ENCODE measurements at places on chromosomes 1 and 21.

GRCh38 chr1:83970802-83971201, 28.1 kb downstream of the TTLL7 start:
- DNase-seq, result no peak

- DNase-seq, result no peak
Measured at GRCh38 chr1:25932321-25932720, 26.1 kb upstream of the STMN1 start.

DNA sequence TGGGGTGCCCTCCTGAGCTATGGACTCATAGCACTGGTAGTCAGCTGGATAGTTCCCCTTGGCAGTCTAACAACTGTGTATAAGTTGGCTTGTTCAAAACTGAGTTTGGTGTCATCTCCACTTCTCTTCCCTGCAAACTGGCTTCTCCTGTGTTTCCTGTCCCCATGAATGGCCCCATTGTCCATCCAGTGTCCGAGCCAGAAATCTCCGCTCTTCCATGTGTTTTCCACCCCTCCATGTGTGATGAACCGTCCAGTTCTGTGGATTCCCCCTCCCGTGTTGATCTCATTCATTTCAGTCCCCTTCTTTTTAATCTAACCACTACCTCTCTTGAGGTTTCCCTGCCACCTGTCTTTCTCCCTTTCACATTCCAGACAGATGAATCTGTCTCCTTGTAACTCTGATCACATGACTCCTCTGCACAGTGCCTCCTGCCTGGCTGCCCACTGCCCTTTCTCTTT, 195.7 kb downstream of the ROR1 start:
- no peak for DNase-seq

- no peak for DNase-seq
Measured at GRCh38 chr1:77407738-77408375, 126.0 kb downstream of the AK5 start.

- DNase-seq, result no peak
Measured at GRCh38 chr21:38817371-38818324, 11.9 kb downstream of the ETS2 start.

GRCh38 chr1:114585231-114585630, 3.8 kb upstream of the BCAS2 start:
- DNase-seq, result no peak

DNA sequence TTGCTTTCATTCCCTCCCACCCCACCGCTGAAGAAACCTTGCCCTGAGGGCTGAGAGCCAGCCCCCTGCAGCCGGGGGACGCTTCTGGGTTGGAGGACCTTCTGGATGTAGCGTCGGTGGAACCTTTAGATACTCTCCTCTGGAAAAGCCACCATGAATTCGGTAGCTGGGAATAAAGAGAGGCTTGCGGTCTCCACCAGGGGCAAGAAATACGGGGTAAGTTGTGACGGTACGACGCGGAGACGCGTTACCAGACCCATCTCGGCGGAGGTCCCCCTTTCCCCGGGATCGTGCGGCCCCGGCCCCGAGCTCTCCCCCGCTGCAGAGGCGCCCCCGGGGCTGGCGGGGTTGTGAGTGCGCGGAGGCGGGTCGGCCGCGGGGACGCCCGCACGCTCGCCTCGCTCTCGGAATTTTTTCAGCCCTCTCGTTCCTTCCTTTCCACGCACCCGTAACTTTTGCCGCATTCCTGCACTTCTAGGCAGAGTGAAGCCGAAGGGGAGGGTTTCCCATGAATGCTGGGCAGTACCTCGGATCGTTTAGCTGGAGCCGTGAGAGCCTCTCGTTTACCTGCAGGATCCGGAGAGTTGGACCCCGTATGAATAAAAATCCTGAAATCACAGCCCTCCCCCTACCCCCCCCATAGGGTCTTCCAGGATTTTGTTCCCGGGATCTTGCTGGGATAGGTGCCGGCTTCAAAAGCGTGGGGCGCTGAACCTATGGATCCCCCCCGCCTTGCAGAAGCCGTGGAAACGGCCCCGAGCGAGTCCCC, 671 bp downstream of the KIF26B start:
- peak; percentile 78 for DNase-seq

GRCh38 chr1:26537951-26538352, 8.4 kb downstream of the RPS6KA1 start:
- DNase-seq, result no peak

GRCh38 chr1:194062526-194062925, 876.1 kb upstream of the B3GALT2 start:
- no peak for DNase-seq

DNA sequence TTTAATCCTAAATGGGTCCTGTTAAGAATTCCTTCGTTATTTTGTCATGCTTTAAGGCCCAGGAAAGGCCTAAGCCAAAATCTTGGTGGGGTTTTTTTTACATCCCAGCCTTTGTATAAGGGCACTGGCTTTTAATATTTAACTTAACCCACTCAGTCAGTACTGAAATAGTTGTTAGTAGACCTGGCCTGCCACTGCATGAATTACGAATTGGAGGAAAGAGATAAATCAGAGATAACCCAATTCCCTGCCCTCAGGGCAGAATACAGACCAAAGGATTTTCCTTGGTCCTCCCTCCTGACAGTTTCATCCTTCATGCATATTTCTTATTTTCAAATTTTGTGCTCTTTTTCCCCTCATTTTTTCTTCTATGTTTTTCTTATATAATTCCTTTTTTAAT, 193.0 kb downstream of the FASLG start:
- peak; percentile 29 for DNase-seq

DNA sequence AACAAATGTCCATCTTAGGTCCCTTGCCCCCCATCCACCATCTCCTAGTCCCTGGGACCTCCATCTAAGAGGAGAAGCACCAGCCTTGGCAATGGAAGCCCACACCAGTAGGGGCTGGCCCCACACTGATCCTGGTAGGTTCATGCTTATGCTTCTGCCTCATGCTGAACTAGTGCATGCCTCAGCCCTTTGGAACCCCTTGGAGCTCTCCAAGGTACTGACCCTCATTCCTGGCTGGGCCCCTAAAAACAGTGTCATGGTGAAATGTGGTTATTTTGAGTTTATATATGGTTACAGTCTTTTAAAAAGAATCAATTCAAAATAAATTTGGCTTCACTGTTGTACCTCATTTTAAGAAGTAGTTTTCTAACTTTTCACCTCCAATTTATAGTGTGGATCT, 108.3 kb downstream of the HIVEP3 start:
- peak; percentile 76 for DNase-seq

GRCh38 chr1:242718967-242719366, 194.5 kb upstream of the PLD5 start:
- DNase-seq, result no peak

DNA sequence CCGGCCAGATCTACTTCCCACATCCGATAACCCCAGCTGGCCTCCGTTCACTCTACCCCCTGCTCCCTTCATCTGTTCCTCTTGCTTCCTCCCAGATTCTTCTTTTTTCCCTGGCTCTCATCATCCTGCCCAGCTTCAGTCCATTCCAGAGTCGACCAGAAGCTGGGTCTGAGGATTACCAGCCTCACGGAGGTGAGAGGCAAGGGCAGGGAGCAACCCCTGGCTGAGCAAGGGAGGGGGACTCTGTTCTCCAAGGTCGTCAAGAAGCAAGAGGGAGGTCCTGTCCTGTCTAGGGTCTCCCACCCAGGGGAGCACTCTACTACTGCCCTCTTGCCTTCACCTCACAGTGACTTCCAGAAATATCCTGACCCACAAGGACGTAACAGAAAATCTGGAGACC, 3.9 kb downstream of the JTB start:
- DNase-seq, result no peak

- DNase-seq, result no peak
Measured at GRCh38 chr1:150094734-150095265, 27.2 kb downstream of the VPS45 start.

DNA sequence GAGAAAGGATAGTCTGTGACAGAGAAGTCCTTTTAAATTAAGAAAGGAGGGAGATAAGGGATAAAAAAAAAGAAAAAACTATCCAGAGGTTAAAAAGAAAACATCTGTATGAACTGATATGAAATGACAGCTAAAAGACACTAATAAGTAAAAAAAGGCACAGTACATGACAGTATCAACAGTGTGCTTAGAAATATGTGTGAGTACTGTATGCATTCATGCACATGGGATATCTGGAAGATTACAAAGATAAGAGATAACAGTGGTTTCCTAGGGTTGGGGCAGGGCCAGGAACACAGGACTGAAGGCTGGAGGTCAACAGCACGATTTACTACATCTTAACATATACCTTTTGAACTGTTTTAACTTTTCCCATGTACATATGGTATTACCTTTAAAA, 13.3 kb downstream of the PTP4A2 start:
- DNase-seq, result no peak

- no peak for DNase-seq
Measured at GRCh38 chr1:58596631-58597052, 19.6 kb upstream of the TACSTD2 start.

GRCh38 chr1:9902060-9902452, 8.0 kb downstream of the CTNNBIP1 start:
- DNase-seq, result no peak

- no peak for DNase-seq
Measured at GRCh38 chr1:182835806-182836205, 3.3 kb upstream of the DHX9 start.

DNA sequence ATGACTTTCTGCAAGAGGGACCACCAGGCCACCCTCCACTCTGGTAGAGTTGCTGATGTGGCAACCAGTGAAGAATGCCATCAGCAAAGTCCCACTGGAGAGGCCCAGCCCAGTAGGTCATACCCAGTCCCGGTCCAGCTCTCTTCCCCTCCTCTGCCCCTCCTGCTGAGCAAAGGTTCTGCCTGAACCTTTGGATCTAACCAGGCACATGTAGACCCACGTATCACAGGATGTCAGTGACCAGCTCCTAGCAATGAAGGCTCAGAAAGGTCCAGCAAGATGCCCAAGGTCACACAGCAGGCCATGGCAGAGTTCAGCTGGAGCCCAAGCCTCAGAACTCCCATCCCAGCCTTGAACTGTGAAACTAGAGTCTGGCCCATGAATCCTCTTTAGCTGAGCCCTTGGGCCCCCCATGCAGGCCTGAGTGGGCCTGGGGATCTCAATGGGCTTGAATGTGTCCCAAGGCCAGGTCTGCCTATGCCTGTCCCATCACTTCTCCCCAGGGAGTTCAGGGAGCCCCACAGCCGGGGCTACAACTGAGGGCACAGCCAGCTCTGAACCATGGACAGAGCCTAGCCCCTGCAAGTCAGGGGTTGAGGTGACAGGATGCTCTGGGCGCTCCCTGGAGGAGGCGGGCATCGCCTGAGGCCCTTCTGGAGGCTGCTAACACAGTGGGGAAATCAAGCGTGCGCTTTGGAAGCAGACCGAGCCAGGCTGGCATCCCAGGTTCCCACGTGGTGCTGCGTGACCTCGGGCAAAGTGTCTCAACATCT, 21.4 kb upstream of the PADI1 start:
- DNase-seq, result no peak

- no peak for DNase-seq
Measured at GRCh38 chr1:14897997-14898645, 255.4 kb upstream of the TMEM51 start.

GRCh38 chr21:15063081-15063813, 1.6 kb downstream of the NRIP1 start:
- DNase-seq, result peak; percentile 74

DNA sequence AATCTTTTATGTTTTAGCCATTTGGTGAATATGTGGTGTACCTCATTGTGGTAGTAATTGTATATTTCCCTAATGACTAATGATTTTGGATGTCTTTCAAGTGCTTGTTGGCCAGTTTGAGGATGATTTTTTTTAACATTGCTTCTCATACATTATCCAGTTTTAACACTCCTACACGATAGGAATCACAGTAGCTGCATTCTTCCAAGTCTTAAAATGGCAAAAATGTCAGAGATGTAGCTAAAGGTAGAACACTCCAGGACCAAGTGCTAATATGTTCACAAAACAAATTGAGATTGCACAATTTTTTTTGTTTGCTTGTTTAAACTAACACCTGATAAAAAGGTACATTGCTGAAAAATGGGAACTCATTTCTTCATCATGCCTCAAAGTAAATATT, 11.7 kb downstream of the USP25 start:
- no peak for DNase-seq

GRCh38 chr1:244302876-244303609, 148.7 kb downstream of the ADSS2 start:
- DNase-seq, result peak; percentile 30

DNA sequence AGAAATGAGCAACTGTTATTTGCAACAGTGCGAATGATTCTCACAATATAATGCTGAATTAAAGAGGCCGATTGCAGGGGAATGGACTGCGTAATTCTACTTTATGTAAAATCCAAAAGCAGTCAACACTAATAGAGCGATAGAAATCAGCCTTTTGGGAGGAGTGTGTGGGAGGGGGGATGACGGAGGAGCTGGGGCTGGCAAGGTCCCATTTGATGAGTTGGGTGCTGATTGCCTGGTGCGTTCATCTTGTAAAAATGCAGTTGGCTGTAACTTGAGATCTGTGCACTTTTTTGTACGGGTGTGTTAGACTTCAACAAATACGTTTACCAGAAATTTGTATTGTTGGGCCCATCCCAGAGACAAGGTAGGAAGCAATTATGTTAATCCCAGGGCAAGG, 20.7 kb downstream of the TNFRSF8 start:
- DNase-seq, result no peak

GRCh38 chr1:215146240-215146975, 63.9 kb downstream of the KCNK2 start:
- DNase-seq, result peak; percentile 17
